ENCODE measurements at places on chromosomes 7 and 10.

- no peak for DNase-seq
Observed at GRCh38 chr7:131021460-131021859, 287.5 kb upstream of the KLF14 start.

DNA sequence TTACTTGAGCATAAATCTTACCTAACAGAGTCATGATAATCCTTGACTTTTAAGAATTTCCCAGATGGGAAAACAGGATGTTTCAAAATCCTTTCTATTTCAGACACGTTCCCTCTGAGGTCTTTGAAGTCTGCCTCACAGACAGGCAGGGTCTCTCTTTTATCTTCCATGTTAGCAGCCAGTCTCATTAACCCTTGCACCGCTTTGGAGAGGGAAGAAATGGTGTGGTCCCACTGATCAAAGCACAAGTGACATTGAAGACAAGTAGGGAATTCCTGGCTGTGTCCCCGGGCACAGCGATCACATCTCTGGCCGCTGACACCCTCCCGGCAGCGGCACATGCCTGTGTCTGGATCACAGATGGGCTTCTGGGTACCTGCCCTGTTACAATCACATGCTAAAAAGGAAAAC, 52.7 kb upstream of the LAMB1 start:
- DNase-seq, result no peak

GRCh38 chr10:63376560-63377304, 89.0 kb downstream of the JMJD1C start:
- DNase-seq, result no peak

GRCh38 chr7:157717211-157718174, 380.7 kb downstream of the DNAJB6 start:
- DNase-seq, result no peak

Measured in uterus (tissue), 4 donors.